ENCODE measurements at places on chromosomes 12 and 14.
A peak's percentile ranks its signal among the peaks of the same experiment; 100 is the strongest.

- DNase-seq: no peak
These were observed 60.3 kb upstream of the SYT1 start for GRCh38 chr12:78804262-78804661.

- DNase-seq: no peak
These were observed 12.7 kb upstream of the DCP1B start for GRCh38 chr12:2016862-2017545.

DNA sequence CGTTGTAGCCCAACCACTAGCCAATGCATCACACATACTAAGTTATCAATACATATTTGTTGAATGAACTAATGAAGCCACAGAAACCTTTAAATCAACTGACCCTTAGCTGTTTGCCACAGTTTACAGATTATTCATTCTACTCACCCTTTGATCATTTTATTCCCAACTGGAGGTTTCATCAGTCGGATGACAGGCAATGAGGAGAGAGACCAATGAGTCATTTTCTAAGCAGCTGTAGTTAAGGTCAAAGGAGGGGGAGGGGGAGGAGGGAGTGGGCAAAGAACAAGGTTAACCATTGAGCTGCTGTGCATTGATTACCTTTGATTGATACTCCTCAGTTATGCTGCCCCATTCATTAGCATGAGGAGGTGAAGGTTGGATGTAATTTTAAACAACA is 469.5 kb downstream of the VRK1 start:
- peak; percentile 62 for DNase-seq

- peak; percentile 66 for DNase-seq
These were observed 24.0 kb upstream of the LGR5 start for GRCh38 chr12:71415336-71416231.

- DNase-seq: peak; percentile 65
These were observed 4.2 kb upstream of the PLEKHA5 start for GRCh38 chr12:19125325-19125724.

DNA sequence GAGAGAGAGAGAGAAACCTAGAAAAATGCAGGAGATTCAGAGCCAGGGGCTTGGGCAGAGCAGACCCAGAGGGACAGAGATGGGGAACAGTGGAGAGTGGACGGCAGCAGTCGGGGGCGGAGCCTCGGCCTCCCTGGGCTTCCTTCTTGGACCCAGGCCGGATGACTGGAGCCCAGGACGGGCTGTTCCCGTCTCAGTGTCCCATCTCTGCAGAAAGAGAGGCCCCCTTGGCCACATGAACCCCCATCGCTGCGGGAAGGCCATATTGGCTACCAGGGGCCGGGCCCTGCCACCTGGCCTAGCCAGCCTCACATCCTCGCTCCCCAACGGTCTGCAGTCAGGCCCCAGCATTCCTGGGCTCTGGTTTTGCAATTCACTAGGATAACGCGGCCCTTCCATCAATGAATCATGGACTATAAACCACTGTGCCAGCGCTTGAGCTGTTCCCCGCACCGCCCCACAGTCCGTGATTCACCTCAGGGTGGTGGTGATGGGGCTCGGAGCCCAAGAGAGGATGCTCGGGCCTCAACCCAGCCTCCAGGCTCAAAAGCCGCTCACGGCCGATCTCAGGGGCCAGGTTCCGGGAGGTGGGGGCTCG is 116.5 kb downstream of the RFLNA start:
- peak; percentile 96 for DNase-seq

DNA sequence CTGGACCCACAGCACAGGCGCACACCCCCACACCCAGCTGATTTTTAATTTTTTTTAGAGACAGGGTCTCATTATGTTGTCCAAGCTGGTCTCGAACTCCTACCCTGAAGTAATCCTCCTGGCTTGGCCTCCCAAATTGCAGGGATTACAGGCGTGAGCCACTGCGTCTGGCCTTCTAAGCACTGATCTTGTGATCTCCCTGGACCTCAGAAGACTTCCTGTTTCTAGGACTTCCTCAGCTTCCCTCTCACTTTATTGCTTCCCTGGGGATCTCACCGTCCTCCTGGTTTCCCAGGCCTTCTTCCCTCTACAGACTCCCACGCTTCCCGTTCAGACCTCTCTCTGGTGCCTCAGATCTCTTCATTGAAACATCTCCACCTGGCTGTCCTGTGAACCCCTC is 13.8 kb downstream of the ZNF839 start:
- DNase-seq: no peak

- no peak for DNase-seq
These were observed 13.3 kb upstream of the TCL1A start for GRCh38 chr14:95727056-95727700.

DNA sequence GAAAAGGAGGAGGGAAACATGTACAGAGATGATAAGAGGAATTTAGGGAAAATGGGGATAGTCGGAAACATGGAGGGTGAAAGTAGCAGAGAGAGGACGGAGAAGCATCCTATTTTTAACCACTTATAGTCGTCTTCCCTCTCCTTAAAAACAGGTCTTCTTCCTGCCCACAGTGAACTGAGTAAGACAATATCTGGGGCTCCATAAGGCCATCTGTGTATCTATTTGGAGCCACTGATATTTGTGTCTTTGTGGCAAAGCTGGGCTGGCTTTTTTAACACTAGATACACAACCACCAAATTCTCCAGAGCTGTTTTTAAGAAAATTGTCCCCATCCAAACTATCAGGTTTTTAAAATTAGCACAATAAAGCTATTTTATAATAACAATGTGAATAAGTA is 109.5 kb upstream of the RAP1B start:
- no peak for DNase-seq

- DNase-seq: no peak
These were observed 130.8 kb downstream of the LLPH start for GRCh38 chr12:65999564-66000280.

DNA sequence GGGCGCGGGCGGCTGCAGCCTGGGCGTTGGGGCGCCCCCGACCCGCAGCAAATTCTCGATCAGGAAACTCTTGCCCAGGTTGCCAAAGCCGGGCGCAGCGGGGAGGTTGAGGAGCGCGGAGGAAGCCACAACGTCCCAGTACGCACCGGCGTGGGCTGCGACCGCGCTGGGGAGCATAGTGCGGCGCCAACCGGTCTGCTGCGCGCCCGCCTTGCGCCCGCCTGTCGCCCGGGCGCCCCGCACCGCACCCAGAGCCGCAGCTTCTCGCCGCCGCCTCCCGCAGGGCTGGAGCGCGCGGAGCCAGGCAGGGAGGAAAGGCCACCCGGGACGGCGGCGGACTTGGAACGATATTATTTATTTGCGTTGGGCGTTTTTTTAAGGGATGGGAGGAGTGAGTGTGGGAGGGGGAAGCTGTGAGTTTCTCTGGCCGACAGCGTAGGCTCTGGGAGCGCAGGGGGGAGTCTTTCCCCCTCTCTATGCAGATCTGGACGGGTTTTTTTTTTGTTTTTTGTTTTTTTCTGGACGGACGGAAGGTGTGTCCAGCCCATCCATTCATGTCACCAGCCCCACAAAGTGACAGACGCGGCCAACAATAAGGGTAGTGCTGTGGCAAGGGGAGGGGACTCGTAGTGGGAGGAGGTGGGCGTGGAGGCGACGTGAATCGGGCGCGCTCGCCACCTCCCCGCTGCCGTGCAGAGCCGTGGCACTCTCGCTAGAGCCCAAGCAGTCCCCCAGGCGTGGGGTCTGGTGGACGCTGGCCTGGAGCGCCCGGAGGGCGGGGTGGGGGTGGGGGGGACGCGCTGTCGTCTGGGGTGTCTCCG is at the start of gene DBX2:
DBX2 (minus strand) TSS at position 349 of the 821 bp plus-strand sequence; CDS start at position 177, 172 bp downstream.
- no peak for DNase-seq

DNA sequence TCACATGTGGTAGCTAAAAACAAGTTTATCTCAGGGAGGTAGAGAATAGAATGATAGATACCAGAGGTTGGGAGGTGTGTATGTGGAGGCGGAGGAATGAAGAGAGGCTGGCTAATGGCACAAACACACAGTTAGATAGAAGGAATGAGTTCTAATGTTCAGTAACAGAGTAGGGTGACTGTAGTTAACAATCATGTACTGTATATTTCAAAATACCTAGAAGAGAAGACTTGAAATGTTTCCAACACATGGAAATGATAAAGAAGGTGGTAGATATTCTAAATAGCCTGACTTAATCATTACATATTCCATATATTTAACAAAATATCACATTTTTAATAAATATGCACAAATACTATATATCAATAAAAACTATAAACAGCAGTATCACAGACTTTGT is 8.9 kb upstream of the IFNG-AS1 start:
- peak; percentile 53 for DNase-seq

DNA sequence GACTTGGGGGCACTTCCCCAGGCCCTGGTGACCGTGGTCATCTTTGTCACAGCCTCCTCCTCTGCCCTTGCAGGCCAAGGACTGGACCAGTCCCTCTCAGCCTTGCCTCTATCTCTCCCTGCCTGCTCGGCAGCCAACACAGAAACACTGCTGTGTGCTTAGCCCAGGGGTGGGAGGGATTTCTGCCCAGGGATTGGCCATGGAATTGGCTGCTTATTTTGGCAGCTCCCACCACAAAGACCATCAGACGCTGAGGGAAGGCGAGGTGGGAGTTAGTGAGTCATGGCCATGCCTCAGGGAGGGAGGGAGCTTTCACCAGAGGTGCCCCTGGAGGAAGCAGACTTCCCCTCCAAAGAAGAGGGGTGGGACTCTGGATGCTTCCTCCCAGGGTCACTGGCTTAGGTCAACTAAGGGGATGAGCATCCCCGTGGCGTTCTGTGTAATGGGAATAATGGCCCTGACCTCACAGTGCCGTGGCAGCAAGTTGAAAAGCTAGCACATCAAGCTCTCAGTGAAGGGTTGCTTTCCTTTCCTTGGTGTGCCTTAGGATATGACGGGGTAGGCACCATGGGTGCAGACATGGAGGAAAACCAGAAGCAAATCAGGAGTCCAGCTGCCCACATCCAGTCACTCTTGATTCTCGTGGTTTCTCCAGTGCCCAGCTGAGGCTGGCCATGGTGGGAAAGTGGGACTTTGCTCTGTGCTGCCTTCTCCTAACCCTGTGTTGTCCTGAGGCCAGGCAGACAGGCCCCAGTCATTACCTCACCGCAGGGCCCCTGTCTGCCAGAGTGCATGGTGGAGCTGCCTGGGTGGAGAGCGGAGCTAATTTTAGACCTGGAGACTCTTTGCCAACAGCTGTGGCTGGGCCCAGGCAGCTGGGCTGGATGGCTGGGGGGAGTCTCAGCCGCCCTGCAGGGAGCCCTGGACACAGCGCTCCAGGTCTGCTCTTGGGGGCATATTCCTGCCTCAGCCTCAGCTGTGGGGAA is 21.4 kb downstream of the B4GALNT3 start:
- peak; percentile 31 for DNase-seq

- DNase-seq: no peak
These were observed 61.6 kb upstream of the GZMB start for GRCh38 chr14:24695265-24696241.

GRCh38 chr12:44372259-44372658 is 503.9 kb downstream of the NELL2 start:
- DNase-seq: peak; percentile 75

DNA sequence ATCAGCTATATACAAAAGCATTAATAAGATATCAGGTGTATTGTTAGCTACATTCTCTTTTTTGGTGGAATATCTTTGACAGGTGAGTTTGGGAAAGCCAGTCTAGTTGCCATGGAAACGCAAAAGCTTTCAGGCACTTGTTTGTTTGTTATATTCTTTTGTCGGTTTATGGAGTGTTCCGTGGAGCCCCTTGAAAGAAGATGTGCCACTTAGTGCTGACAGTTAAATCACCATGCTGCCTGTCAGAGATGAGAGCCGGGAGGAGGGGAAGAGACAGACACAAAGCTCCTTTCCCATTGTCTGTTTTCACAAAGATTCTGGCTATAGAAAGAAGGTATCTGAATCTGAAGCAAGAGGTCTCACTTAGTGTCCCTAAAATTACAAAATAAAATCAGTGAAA is 170.8 kb downstream of the SNAPC1 start:
- no peak for DNase-seq

- DNase-seq: peak; percentile 52
These were observed at the start of gene ASIC1 for GRCh38 chr12:50057000-50057841. Gene ASIC1 (plus strand): TSS chr12:50057596. CDS start chr12:50058767, 1,171 bp downstream.

DNA sequence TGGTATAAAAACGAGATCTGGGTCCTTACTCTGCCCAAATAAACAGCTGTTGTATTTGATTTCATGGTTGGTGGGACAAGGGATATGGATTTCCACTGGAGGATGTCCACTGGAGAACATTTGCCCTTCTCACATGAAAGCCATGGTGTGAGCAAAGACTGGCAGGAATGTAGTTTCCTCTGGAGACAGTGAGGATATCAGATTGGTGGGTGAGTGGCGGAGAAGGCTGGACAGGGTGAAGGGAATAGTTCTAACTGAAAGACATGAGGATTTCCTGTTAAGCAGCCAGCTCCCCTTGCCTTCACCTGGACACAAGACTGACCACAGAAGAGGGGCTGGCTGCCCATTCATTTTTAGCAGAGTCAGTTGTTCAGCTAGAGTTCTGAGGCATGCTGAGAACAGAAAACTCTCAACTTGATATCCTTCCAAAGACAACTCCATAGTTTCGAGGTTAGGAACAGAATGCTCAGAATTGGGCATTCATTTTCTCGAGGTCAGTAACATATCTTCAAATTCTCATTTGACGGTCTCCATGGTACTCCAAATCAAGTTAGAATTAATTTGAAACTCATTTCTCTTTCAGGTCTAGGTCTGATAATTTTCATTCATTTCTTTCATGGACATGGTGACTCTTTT is 365.7 kb downstream of the LRIG3 start:
- no peak for DNase-seq

DNA sequence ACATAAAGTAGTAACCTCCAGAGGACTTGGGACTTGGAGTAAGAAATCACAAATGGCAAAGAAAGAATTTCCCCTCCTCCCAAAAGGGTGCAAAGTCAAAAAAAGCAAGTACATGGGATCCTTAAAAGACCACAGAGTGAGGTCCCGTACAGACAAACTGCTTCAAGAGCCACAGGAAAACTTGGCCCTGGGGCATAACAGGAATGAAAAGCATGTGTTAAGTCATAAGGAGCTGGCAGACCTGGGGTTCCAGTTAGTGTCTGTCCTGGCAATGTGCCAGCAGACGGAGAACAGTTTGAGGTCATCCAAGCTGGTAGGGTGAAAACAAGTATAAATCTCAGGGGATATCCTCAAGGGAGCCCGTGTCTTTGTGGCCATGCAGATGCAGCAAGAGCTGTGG is 73.2 kb downstream of the HSD17B6 start:
- peak; percentile 48 for DNase-seq

- DNase-seq: peak; percentile 40
These were observed 145.1 kb downstream of the SLC25A21 start for GRCh38 chr14:37027188-37027824.

DNA sequence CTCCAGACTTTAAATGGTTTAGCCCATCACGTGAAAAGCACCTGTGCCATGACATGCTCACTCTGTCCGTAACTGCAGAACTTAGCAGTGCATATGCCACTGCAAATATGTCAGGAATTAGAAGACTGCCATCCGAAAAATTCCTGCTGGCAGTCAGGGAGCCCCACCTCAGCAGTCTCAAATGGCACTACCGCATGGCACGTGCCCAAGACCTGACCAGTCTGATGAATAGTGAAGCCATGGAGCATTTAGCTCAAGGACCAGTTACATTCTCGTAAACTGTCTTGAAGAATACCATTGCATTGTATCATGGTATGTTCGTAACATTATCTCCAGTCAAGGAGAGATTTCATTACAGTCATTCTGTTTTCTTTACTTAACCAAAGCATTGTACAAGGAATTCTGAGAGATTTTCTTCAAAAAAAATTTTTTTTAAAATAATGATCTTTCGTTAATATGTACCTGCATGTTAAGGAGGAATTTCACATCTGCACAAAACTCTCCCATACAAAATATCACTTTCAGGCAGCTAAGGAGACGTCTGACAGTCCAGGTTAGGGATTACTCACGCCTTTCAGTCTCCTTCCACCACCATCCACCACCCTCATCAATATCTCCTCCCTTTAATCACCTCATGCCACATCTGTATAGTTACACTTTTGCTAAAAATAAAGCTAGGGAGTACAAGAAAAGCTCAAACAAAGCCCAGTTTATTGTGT is 138.5 kb downstream of the ANO2 start:
- no peak for DNase-seq
